ENCODE measurements at places on chromosomes 1 and 21.
A peak's percentile ranks its signal among the peaks of the same experiment; 100 is the strongest.

GRCh38 chr1:41006942-41007865, 14.3 kb downstream of the SLFNL1 start:
- DNase-seq: no peak

- DNase-seq: no peak
Observed at GRCh38 chr1:67053535-67053784, 488 bp downstream of the SLC35D1 start.

DNA sequence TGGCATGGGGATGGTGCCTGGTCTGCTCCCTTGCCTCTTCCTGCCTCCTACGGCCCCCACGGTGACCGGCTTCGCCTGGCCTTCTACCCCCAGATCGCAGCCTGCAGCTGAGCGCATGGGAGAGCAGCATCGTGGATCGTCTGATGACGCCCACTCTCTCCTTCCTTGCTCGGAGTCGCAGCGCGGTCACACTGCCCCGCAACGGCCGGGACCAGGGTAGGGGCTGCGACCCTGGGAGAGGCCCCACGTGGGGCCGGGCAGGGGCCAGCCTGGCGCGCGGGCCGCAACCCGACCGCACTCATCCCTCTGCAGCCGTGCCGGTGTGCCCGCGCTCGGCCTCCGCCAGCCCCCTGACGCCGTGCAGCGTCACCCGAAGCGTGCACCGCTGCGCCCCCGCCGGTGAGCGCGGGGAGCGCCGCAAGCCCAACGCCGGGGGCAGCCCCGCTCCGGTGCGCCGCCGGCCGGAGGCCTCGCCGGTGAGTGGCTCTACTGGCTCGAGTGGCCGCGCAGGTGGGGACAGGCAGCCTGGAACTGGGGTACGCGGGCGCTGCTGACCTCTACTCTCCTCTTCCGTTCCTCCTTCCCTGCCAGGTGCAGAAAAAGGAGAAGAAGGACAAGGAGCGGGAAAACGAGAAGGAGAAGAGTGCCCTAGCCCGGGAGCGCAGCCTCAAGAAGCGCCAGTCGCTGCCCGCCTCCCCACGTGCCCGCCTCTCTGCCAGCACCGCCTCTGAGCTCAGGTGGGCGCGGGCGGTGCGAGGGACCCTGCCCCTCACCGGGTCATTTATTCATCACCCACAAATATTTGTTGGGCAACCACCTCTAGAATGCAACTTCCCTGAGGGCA, 20.4 kb downstream of the MAP7D1 start:
- no peak for DNase-seq

DNA sequence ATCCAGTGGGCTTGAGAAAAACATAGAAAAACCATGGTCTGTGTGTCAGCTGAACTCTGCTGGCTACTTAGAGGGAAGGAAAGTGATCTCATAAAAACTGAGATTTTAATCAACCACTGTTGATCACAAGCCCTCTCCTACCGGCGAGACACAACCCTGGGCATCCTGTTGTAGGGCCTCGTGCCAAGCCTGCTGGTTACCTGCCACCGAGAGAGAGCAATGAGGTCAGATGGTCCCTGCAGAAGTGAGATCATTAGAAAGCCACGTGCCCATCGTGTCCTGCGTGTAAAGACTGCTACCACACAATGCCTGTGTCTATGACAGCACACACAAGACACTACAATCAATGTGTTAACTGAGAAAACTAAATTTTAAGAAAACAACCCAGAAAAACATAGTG, 41.7 kb upstream of the GPR153 start:
- no peak for DNase-seq

DNA sequence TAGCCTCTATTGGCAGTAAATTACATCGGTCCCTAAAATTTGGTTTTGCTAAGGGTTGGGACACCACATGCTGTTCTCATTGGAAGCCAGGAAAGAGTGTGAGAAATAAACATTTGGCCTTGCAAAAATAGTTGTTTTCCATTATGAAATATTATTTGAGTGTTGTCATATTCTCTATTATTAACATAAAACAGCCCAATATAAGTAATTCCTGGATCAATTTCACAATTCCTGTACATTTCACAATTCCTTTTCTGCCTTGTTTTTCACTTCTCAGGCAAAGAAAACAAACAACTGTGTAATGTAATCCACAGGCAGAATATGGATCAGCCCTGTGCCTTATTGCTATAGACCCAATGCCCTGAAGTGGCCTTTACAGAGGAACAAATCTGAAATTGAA, 40.5 kb downstream of the C1orf87 start:
- no peak for DNase-seq

DNA sequence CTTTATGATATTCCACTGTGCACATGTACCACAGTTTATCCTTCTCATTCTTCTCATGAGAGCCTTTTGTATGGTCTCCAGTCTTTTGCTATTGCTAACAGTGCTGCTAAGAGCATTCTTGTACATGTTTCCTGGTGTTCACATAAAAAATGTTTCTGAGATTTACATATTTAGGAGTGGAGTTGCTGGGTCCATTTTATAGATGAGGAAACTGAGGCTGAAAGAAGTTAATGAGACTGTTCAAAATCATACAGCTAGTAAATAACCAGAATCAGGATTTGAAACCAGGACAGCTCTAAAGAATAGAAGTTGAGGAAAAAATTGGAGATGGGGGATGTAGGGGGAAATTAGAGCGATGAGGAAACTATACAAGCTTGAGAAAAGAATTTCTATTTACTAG, 27.8 kb upstream of the RGS16 start:
- DNase-seq: no peak

DNA sequence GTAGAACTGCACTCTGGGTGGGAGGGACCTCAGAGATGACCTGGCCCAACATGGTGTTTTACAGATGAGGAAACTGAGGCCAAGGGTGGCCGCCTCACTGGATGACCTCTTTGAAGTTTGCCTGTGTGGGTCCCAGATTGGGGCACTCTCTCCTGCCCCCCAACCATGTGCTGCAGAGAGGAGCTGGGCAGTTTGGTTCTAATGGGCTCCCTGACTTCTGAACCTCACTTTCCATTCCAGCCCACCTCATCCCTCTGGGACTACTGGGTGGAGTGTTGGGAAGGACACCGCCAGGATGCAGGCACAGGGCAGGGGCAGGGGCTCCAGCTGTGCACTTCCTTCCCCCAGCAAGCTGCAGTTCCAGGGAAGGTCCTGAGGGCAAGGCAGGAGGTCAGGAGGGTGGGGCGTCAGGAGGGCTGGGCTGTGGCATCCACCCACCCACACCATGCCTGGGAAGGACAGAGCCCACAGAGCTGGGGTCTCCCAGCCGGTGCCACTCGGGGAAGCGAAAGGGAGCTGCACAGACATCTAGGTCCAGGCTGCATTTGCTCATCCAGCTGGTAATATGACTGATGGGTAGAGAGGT, 10.3 kb upstream of the EPS8L3 start:
- DNase-seq: no peak

DNA sequence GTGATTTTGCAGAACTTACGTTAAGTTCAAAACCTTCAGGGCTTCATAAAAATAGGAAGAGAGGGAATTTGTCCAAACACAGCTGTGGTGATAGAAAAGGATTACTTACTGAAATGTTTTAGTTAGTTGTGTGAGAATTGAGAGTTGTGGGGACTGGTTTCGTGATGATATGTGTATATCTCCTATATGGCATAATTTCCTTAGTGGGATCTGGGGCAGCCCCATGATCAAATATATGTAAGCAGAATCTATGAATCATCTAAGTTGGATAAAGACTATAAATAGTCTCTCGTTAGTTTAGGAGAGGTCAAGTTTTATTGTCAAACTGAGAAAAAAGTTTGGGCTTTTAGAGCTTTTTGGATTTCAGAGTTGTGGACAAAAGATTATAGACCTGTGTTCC, 14.9 kb downstream of the MTR start:
- no peak for DNase-seq

DNA sequence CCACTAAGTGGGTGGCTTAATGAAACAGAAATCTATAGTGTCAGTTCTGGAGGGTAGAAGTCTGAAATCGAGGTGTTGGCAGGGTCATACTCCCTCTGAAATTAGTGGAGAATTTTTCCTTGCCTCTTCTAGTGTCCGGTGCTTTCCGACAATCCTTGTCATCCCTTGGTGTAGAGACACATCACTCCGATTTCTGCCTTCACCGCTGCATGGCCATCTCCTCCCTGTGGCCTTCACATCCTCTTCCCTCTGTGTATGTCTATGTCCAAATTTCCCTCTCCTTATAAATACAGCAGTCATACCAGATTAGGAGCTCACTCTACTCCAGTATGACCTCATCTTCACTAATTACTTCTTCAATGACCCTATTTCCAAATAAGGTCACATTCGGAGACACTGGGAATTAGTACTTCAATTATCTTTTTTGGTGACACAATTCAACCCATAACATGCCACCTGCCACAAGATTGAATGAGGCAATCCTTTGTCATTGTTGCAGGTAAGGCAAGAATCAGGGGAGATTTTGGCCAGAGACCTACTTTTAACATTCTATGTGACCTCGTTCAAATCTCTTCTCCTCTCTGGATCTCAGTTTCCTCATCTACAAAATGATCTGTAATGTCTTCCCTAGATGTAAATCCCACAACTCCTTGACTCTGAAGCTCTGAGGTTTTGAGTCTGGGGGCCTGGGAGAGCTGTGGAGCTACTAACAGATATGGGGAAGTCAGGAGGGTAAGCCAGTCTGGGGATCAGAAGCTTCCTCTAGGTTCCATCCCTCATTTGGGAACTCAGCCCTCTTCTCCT, 16.1 kb downstream of the NAV1 start:
- no peak for DNase-seq

GRCh38 chr21:31624961-31625491, 34.5 kb upstream of the SOD1 start:
- no peak for DNase-seq

GRCh38 chr1:234111458-234112142, 207.1 kb downstream of the SLC35F3 start:
- no peak for DNase-seq

GRCh38 chr1:197599789-197600188, 175.5 kb downstream of the DENND1B start:
- no peak for DNase-seq

GRCh38 chr21:44526096-44526997, 13.6 kb downstream of the KRTAP10-1 start:
- no peak for DNase-seq

- DNase-seq: no peak
Observed at GRCh38 chr1:201265756-201266155, 17.6 kb upstream of the PKP1 start.

- no peak for DNase-seq
Observed at GRCh38 chr1:204331275-204331674, 28.5 kb downstream of the PLEKHA6 start.

GRCh38 chr21:42291003-42291750, 24.0 kb downstream of the TFF3 start:
- no peak for DNase-seq

- peak; percentile 17 for DNase-seq
Observed at GRCh38 chr1:58841455-58841854, 57.6 kb upstream of the JUN start.

DNA sequence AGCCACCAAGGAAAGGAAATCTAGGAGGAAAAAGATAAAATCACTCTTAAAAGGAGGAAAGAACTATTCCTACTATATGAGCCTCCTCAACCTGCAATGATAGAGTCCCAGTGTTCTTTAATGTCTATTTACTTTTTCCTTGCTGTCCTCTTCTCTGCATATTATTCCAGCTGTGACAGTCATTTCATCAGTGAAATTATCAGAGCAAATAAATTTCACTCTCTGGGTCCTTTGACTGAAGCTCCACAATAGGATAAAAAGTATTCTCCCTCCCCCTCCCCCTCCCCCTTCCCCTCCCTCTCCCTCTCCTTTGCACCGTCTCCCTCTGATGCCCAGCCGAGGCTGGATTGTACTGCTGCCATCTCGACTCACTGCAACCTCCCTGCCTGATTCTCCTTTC, 107.5 kb upstream of the DPT start:
- no peak for DNase-seq

GRCh38 chr1:1292442-1292779, 12.2 kb downstream of the SCNN1D start:
- no peak for DNase-seq

- DNase-seq: no peak
Observed at GRCh38 chr1:47692196-47692595, 254.4 kb downstream of the FOXD2 start.

GRCh38 chr1:221025956-221026355, 146.7 kb downstream of the HLX start:
- no peak for DNase-seq

- no peak for DNase-seq
Observed at GRCh38 chr1:54973205-54973921, 7.1 kb upstream of the TMEM61 start.

- no peak for DNase-seq
Observed at GRCh38 chr1:218415726-218416125, 70.6 kb downstream of the TGFB2 start.

- no peak for DNase-seq
Observed at GRCh38 chr1:231695439-231696255, 69.1 kb downstream of the DISC1 start.

- DNase-seq: no peak
Observed at GRCh38 chr1:93328809-93329760, 16.6 kb upstream of the DR1 start.

- no peak for DNase-seq
Observed at GRCh38 chr1:7050751-7051665, 265.8 kb downstream of the CAMTA1 start.

DNA sequence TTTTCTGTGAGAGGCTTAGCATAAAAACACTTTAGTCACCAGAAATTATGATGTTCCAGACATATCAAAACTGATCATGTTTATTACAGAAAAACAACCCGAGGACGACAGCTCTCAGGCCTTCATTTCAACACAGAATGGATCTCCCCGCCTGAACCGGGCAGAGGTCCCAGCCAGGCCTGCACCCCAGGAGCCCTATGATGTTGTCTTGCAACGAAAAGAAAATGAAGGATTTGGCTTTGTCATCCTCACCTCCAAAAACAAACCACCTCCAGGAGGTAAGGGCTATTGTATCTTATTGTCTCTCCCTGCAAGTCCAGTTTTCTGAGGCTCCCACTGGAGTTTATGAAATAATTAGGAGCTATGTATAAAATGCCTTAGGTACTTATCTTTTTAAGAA, 105.5 kb downstream of the PHTF1 start:
- DNase-seq: no peak

Measured in activated CD4-positive, alpha-beta T cell treated with anti-CD3 and anti-CD28 coated beads for 48 hours (primary cell).